ENCODE measurements at places on chromosomes 13 and 19.

GRCh38 chr19:35079826-35080225 is 35.8 kb upstream of the FXYD3 start:
- DNase-seq = no peak

DNA sequence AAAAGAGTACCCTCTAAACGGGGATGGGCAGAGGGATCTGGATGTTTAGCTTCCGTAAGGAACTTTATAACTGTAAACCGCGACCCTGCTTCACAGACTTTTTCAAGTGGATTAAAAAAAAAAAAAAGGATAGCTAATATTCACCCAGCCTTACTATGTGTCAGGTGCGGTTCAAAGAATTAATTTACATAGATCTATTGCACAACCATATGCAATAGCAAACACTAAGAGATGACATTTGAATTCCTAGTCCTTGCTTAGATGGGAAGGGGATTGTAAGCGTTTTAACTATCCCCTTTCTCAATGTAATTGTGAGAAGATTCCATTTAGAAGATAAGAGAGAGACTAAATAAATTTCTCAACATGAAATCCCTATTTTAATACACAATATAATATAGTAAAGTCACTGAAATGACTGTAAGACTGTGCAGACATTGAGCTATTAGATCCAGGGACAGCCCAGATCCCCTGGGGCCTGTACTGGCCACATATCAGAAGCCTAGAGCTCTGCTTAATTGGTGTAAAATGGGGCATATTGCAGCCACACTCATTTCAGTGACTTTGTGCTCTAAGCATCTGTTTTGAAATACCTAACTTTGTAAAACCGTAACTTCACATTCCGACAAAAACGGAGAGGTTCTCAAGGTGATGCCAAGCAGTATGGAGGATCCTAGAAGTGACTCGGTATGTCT is 13.6 kb downstream of the LATS2 start:
- DNase-seq = no peak

GRCh38 chr13:64278493-64278892 is 2862.8 kb upstream of the PCDH20 start:
- no peak for DNase-seq

GRCh38 chr19:6721138-6721474 is 656 bp upstream of the C3 start:
- DNase-seq = no peak

DNA sequence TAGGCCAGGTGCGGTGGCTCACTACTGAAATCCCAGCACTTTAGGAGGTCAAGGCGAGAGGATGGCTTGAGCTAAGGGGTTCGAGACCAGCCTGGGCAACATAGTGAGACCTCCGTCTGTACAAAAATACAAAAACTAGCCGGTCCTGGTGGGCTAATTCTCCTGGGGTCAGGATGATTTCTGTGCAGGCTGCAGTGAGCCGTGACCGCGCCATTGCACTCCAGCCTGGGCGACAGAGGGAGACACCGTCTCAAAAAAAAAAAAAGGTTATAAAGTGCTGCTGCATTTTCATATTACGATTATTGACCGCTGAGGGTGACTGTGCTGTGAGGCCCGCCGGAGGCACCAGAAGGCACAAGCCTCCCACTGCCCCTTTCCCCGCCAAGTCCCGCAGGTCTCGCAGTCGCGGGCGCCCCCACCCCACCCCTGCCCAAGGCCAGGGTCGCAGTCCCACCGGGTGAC is 477 bp upstream of the PLEKHF1 start:
- DNase-seq = no peak

DNA sequence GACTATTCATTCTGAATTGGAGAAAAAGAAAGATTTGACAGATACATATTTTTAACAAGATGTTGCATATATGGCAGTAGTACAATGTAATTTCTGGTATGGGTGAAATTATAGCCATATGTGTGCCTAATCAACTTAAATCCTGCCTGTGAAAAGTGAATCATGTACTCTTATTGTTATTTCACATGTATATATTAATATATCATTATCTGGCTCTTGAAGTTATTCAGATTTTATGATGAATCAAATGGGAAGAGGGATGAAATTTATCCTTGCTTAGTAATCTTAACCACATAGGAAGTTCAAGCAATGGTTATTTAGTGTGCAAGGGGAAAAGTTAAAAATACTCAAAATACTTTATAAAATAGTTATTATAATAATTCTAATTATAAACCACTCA is 80.5 kb downstream of the GPC6 start:
- DNase-seq = no peak

DNA sequence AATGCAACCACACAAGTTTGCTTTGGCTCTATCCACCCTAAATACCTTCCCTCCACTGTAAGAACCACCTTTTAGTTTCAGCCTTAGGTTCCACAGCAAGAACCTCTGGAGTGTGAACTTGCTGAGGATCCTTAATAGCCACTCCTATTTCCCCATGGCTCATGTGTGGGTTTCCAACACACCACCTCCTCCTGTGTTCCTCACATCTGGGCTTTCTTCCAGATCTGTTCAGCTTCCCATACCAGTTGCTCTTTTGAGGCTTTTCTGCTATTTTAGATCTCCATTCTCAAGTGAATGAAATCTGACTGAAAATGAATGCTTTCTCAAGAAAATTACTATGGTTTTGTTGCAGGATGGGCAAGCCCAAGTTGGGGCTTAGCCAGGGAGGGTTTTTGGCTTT is 104.8 kb upstream of the MIR17HG start:
- DNase-seq = no peak
